ENCODE measurements at places on chromosomes 7 and 10.

DNA sequence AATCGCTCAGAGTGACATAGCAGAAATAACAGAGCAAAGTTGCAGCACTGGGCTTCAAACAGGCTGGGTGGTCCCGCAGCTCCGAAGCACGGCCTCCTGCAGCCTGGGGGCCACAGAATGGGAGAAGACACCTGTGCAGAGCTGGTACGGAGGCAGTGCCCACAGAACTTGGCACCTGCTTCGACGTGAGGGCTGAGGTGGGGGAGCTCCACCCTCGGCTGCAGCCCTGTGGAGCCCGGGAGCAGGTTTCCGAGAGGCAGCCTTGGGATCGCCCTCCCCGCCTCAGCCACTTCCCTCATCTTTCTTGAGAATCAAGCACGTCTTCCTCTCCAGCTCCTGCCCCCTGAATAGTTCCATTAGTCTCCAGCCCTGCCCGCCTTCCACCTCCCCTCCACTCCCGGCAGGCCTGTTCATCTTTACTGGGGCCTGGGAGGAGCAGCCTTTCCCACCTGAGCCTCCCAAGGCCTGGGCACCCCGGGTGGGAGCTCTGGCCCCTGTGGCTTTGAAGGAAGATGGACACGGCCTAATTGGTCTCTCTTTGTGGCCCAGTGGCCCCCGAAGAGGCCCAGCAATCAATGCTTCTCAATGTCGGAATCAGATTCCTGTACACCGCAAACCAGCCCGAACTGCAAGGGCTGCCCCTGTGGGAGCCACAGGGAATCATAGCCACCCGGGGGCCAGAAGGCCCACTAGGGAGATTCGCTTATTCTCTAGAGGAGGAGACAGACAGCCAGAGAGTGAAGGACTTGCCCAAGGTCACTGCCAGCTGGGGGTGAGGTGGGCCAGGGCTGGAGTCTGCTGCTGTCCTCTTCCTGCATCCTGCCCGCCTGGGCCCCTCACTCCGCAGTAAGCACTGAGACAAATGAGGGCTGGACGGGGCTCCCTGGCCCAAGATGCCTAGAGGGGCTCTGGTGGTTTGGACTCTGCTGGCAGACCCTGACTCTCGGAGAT lies 17.0 kb upstream of the PCBD1 start:
- no peak for DNase-seq

DNA sequence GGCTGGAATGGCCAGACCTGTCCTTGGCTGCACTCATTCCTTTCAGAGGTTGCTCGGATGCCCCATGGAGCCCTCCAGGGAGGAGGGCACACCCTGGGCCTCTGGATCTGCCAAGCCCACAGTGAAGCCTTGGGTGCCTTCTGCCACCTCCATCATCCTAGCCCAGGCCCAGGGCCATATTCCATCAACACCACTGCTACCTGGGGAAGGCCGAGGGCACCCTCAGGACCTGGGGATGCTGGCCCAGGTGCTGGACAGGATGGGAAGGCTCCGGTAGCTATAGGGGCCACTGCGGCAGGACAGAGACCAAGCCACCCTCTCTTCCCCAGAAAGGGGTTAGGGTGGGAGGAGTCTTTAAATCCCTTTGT lies 810 bp downstream of the OPN4 start:
- DNase-seq = no peak

GRCh38 chr10:28939281-28940157 lies 262.2 kb downstream of the BAMBI start:
- no peak for DNase-seq

DNA sequence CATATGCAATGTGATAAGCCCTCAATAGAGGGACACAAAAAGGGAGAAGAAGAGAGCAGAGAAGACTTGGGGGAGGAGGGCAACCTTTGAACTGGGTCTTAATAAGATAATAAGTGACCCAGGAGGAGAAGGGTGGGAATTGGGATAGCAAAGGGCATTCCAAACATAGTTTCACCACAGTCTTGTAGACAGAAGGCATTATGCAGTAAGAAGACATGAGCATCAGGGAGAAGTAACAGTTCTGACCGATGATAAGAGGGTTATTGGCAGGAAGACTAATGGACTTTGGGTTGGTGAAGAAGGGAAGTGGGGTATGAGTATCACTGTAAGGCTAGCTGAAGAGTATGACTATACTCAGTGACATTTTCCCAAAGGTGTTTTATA lies 63.6 kb downstream of the TES start:
- no peak for DNase-seq

- DNase-seq = no peak
Measured at GRCh38 chr7:96319439-96319838, 2.5 kb downstream of the SLC25A13 start.

- no peak for DNase-seq
Measured at GRCh38 chr7:76234282-76234584, 32.5 kb downstream of the SRRM3 start.

DNA sequence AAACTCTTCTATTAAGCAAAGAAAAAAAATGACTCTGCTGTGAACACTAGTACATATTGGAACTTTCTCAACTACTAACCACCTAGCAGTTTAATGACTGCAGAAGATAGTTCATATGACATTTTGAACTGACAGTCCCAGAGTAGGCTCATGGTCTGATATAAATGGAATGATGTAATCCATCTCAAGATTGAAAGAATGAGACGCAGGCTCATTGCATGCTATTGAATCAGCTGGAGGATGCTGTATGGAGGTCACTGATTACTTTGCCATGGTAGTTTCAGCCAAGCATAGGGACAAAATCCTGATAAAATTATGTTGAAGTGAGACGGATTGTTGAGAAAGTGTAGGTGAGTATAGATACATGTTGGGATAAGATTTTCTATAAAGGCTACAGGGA lies 217.6 kb upstream of the SEMA3E start:
- DNase-seq = no peak

GRCh38 chr7:130381468-130382312 lies 1.4 kb downstream of the CPA1 start:
- no peak for DNase-seq

DNA sequence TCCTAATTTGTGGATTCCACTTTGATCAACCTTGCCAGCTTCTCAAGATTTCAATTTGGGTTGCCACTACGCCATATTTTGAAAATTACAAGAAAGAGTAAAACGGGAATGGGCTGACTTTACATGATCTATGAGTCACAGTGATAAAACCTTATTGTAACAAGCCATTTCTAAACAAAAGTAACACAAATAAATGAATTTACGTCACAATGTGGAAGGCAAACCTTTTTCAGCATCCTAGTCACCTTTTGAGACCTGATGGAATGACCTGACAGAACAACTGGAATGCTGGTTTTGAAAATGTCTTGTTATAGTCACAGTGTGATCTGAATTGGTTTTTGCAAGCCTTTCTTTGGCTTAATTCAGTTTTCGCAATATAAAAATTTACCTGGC lies 85.9 kb downstream of the CDK6 start:
- DNase-seq = no peak

- no peak for DNase-seq
Measured at GRCh38 chr7:34096777-34097176, 191.4 kb downstream of the BMPER start.

- DNase-seq = no peak
Measured at GRCh38 chr7:155258226-155258560, 39.5 kb upstream of the INSIG1 start.

GRCh38 chr10:15069230-15069629 lies 19.3 kb downstream of the ACBD7 start:
- DNase-seq = no peak

GRCh38 chr10:77537720-77538373 lies 99.8 kb downstream of the KCNMA1 start:
- no peak for DNase-seq

DNA sequence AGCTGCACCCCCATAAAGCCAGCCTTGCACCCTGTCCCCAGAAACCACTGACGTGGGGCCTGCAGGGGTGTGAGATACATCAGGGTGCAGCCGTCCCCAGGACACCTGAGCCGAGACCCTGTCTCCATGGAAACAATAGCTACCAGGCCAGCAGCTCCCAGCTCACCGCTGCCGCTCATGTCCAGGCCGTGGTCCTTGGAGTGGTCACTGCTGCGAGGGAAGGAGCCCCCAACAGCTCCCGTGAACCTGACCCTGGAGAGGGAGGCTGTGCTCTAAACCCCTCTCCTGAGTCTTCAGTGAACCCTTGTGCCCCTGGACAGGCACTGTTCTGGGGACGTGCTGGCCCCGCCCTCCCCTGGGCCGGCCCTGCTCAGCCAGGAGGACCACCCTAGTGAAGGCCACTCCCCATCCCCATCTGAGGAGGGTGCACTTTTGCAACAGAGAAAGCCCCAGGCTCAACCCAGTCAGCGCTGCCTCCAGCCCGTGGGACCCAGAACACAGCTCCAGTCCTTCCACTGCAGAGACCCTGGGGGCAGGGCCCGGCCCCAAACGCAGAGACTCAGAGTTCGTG lies 19.6 kb upstream of the INPP5A start:
- no peak for DNase-seq

GRCh38 chr10:101506829-101507661 lies 81.0 kb downstream of the POLL start:
- no peak for DNase-seq

DNA sequence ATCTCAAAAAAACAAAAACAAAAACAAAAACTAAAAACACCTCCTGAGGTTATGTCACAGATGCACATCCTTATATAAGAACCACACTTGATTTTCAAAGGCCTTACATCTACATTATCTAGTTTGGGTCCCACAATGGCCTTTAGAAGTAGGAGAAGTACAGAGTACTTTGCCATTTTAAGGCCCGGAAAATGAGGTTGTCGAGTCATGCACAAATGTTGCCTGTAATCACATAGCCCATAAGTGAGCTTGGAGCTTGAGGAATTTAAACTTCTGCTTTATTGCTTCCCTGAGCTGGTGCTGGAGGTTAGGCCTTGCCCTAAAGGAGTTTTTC lies 9.7 kb upstream of the MKRN1 start:
- no peak for DNase-seq

DNA sequence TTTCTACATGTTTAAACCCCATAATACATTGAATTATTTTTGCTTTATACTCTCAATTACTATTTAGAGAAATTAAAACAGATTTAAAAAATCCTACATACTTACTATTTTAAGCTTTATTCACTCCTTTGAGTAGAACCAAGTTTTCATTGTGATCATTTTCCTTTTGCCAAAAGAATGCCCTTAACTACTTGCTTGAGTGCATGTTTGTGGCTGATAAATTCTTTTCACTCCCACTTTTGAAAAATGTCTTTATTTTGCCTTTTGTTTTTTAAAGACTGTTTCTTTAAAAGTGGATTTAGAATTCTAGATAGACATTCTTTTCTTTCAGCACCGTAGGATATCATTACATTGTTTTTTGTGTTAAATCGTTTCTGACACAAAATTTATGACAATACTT lies 22.3 kb upstream of the AGR3 start:
- DNase-seq = no peak

GRCh38 chr10:129500617-129501339 lies 33.7 kb downstream of the MGMT start:
- DNase-seq = no peak

Measured in activated CD4-positive, alpha-beta T cell treated with anti-CD3 and anti-CD28 coated beads for 4 hours (primary cell).